ENCODE measurements at places on chromosomes 4 and X.

DNA sequence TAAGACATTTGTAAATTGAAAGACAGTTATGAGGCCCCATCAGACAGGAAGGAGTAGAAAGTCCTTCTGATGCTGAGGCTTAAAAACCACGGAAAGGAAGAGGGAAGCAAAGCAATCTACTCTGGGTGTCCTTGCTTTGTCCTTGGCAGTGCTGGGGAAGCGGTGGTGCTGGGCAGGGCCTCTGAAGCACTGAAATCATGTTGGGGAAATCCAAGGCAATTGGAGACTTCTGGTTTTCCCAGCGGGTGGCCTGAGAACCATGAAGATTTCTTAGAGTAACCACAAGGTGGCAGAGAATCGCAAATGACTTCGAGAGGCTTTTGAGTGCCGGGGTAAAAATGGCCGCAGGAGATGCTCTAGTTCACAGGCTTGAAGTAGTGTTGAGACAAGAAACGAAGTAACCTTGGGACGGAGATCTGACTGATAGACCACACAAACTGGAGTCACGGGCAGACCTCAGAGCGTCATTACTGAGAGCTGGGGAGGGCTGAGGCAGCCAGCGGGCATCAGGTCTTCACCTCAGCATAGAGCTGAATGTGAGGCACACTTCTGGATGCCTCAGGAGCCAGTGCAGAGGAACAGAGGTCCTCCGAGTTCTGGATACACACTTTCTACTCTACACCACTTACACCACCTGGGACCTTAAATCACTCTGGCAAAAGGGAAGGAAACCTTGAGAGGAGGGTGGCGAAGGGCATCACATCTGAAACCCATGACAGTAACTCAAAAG lies 130.7 kb upstream of the GPRIN3 start:
- DNase-seq = no peak

DNA sequence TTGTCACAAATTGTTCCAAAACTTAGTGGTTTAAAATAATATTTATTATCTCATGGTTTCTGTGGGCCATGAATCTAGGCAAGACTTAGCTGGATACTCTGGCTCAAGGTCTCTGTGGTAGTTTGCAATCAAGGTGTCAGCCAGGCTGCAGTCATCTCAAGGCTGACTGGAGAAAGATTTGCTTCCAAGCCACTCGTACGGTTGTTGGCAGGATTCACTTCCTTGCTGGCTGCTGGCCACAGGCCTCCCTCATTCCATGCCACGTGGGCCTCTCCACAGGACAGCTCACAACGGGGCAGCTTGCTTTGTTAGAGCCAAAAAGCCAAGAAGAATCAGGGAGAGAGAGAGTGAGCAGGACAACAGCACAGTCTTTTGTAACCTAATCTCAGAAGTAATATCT lies 101.4 kb downstream of the WWC2 start:
- DNase-seq = no peak

- DNase-seq = no peak
Observed at GRCh38 chr4:140802591-140802990, 46.4 kb upstream of the TBC1D9 start.

DNA sequence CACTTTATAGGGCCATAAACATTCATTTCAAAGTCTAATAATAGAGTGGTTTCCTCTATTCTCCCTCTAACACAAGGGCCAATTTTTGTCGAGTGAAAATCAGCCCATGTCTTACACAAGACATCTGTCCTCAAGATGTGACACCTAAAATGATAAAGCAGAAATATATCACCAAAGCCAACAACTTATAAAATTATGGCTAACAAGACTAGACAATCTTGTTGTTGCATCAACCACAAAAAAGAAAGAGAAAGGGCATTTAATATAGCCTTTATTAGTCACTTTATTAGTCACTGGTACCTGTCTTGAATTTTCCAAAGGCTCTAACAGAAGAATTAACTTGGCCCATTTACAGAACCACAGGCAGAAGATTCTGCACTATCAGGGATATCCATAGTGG lies 161.6 kb downstream of the SMIM20 start:
- DNase-seq = no peak

- no peak for DNase-seq
Observed at GRCh38 chr4:45007508-45007907, 281.2 kb upstream of the GNPDA2 start.

- no peak for DNase-seq
Observed at GRCh38 chr4:113641025-113641431, 120.5 kb downstream of the CAMK2D start.

- DNase-seq = no peak
Observed at GRCh38 chr4:176433983-176434382, 114.2 kb downstream of the SPCS3 start.

DNA sequence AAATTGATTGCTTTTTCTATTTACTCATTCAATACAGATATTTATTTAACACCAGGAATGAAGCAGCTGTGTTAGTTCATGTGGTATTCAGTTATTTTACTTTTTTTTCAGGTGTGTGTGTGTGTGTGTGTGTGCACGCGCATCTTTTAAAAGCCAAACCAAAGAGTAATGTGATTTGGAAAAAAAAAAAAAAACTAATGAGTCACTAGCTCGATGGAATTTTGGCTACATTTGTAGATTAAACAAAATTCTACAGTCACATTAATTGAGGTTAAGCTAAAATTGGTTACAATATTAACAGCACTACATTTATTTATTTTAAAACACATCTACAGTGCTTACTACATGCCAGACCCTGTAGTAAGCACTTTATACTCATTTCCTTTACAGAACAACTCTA lies 66.8 kb downstream of the HHIP start:
- peak; percentile 23 for DNase-seq

DNA sequence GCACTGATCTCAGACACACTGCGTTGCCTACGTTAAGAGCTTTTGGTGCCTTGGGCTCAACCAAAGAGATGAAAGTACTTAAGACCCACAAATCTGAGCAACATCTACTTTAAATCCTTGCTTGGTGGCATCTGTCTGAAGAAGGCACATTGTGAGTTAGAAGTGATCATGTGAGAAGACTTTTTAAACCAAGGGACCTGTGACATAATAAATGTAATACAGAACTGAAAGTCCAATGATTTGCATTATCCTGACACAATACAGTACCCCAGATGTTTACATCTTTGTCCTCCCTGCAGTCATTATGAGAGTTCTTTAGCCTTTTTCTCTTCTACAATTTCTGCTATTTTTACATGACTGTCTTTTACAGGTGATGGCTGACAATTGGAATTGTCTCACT lies 96.7 kb upstream of the FTHL17 start:
- DNase-seq = no peak

GRCh38 chrX:124226129-124226528 lies 106.3 kb upstream of the TEX13D start:
- no peak for DNase-seq

- DNase-seq = no peak
Observed at GRCh38 chrX:107713543-107714205, 61.9 kb downstream of the TSC22D3 start.

- DNase-seq = no peak
Observed at GRCh38 chr4:7757501-7758471, 181.9 kb downstream of the AFAP1 start.

GRCh38 chrX:103248553-103248952 lies 6.4 kb downstream of the TCEAL8 start:
- DNase-seq = no peak

- DNase-seq = no peak
Observed at GRCh38 chrX:39459952-39460351, 637.8 kb downstream of the BCOR start.

DNA sequence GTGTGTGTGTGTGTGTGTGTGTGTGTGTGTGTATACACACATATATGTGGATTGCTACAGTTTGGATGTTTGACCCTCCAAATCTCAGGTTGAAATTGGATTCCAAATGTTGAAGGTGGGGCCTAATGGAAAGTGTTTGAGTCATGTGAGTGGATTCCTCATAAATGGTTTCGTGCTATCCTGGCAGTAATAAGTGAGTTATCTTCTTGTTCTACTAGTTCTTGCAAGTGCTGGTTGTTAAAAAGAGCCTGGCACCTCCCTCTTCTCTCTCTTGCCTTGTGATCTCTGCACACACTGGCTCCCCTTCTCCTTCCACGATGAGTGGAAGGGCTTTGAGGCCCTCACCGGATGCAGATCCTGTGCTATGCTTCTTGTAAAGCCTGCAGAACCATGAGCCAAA lies 344.1 kb downstream of the SH2D1A start:
- no peak for DNase-seq

DNA sequence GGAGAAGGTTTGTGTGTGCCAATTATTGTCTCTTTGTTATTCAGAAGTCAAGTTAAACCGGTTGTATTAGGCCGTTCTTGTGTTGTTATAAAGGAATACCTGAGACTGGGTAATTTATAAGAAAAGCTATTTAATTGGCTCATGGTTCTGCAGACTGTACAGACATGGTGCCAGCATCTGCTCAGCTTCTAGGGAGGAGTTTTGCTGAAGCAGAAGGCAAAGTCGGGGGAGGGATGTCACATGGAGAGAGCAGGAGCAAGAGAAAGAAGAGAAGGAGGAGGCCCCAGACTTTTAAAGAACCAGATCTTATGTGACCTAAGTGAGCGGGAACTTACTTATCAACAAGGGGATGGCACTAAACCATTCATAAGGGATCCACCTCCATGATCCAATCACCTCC lies 349.3 kb upstream of the PCDH18 start:
- DNase-seq = no peak

DNA sequence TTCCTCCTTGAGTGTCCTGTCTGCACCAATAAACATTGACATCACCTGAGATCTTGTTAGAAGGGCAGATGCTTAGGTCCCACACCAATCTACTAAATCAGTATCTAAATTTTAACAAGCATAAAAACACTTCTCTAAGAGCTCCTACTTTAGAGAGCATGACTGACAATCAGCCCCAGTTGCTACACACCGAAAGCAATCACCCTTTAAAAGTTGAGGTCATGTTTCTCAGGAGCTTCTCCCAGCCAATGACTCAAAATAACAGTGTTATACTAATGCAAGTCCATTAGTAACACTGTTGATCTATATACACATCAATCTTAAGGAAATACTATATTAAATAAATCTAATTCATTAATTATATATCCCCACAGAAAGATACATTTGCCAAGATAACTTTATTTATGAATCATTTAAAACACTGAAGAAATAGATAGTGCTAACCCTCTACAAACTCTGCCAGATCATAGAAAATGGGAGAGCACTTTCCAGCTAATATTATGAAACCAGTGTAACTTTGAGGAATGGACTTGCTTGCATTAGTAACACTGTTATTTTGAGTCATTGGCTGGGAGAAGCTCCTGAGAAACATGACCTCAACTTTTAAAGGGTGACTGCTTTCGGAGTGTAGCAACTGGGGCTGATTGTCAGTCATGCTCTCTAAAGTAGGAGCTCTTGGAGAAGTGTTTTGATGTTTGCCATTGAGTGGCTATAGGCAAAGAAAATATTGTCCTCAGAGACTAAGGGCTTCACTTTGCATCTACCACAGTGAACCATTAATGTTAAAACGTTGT lies 109.8 kb upstream of the HDX start:
- no peak for DNase-seq

DNA sequence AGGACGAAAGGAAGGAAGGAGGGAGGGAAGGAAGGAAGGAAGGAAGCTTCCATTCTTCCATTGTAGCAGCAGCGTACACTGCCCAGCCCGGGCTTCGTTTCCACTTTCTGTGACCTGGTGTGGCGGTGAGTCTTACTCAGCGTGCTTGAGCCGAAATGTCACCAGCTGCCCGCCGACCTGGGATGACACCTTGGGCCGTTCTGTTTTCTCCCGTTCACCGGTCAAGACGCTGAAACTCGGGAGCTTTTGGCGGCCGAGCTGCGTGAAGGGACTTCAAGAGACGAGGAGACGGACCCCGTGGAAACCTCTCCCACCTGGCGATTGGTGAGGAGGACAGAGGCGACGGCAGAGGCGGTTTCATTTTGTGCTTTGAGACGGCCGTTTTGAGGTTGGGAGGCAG lies 47.1 kb upstream of the PPP2R3B start:
- no peak for DNase-seq

DNA sequence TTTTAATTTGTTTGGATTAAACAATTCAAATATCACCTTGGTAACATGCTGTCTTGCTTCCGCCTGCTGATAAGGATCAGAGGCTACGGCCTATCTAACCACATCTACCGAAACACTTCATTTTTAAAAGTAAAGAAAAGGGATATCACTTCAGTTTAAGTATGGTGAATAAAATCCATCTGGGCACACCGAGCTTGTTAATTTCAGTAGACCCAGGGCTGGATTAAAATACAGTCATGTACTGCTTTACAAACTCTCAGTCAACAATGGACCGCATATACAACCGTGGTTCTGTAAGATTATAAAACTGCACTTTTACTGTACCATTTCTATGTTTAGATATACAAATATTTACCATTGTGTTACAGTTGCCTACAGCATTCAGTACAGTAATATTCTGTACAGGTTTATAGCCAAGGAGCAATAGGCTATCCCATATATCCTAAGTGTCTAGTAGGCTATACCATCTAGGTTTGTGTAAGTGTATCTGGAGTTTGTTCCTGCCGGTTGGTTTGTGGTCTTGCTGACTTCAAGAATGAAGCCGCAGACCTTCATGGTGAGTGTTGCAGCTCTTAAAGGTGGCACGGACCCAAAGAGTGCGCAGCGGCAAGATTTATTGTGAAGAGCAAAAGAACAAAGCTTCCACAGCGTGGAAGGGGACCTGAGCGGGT lies 40.0 kb downstream of the SEPTIN11 start:
- no peak for DNase-seq

DNA sequence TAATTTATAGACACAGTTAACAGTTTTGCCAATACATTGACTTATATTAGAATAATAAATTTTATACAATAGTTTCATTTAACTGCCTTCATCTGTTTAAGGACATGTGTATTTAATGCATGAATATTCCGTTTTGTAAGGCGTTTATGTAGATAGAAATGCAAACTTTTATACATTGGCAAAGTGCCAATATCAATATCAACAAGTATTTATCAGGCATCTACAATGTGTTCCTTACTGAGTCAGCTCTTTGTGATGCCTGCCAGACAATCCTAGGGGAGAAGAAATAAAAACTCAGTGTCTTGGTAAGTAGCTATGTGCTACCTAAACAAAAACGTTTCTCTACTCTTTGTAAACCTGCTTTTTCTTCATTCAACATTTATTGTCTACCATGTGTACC lies 1142.2 kb downstream of the C4orf33 start:
- DNase-seq = no peak

DNA sequence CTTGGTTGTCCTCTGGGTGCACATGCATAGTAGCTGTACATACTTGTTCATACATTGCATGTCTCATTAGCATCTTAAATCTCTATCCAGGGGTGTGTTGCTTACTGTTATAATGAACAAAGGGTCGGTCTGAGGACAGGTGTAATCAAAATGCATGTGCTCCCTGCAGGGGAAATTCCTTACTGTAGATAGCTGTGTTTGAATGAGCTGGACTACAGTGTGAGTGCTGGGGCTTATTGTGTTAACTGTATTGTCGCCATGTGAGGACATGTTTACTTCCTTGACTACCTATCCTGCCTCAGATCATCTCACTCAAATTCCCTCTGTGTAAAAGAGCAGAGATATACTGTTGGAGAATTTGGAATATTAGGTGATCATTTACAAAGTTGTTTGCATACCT lies 98.7 kb downstream of the KLHL34 start:
- no peak for DNase-seq

GRCh38 chrX:147763131-147763530 lies 148.6 kb upstream of the FMR1 start:
- DNase-seq = no peak
